ENCODE measurements at places on chromosomes 4 and X.
A peak's percentile ranks its signal among the peaks of the same experiment; 100 is the strongest.

GRCh38 chr4:76610751-76611547 lies 175.9 kb downstream of the SHROOM3 start:
- no peak for DNase-seq

GRCh38 chr4:57580710-57581599 lies 470.8 kb upstream of the IGFBP7 start:
- DNase-seq, result no peak

DNA sequence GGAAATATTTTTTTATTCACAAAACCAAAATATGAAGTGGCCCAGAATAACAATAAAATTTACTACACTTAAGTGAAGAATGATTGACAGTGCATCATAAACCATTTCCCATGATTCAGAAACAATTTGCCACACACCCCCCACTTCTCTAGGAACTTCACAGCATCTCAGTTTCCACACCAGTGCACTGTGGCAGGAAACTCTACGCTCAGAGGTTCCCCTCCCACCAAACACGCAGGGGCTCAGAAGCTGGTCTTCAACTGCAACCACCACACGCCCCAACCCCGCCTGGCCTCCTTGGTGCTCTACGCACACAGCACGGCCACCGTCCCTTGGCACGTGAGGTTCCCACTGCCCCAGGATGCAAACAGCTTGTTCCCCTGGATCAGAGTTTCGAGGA lies 63.7 kb downstream of the ZFYVE28 start:
- DNase-seq, result peak; percentile 59

- no peak for DNase-seq
Observed at GRCh38 chr4:88613417-88613875, 21.2 kb downstream of the HERC3 start.

DNA sequence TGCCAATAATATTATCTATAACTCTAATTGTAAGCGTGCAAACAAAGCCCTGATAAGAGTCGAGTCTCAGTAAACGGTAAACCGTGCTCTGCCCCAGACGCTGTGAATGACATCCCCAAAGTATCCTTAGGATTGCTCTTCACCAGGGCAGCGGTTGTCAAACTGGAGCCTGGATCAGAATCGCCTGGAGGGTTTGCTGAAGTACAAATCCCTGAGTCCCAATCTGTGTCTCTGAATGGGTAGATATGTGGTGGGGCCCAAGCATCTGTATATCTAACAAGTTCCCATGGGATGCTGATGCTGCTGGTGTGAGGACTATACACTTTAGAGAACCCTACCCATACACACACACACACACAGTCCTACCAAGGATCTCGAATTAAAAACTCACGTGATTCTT lies 813 bp upstream of the APBB2 start:
- DNase-seq, result no peak

DNA sequence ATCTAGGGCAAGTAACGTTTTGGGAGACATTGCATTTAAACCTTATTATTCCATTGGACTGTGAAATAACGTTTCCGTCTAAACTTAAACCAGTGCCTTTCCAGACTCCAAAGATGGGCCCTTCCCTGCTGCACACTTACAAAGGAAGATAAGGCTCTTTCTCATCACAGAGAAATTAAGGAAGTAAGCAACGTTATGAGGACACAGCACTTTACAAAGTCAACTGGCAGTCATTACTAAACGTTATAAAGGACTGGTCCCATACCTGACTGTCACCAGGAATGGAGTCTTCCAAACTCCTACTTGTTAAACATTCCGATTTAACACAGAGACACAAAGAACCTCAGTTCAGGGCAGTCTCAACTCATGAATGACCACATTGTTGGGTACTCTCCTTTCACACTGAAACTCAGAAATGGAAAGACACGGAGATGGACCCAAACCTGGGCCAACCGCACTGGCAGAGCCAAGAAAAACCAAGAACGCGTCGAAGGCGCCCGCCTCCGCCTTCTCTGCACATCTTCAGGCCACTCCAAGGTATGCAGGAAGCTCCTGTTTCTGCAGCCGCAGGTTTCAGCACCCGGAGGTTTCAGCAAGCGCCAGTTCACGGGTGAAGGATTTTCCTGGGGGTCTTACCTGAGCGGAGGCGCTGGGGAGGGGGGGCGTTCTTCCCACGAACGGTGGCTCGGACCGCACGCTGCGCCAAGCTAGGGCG lies 670 bp downstream of the PAPSS1 start:
- no peak for DNase-seq

DNA sequence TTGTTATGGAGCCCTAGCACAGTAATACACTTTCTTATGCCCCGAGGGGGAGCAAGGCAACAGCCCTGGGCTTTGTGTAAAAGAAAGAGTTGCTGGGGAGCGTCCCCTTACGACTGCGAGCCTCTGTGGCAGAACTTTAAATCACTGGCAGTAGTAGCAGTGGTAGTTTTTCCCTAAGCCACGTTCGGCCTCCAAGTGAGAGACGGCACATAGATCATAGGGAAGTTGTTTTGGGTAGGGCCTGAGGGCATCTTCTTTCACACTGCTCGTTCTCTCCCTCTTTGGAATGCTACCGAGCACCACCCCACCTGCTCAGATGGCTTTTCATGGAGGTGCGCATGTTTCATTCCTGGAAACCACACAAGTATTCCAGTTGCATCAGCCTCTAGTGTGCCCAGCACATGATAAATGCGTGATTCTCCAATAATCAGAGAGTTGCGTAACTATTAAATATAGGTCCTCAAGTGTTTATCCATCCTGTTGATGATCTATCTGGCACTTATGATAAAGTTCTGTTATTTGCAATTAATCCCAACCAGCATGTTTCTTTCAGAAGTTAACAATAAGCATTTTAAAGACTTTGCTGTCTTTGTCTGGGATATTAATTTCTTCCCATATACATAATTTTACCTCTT lies 7.0 kb upstream of the SYNPO2 start:
- DNase-seq, result no peak

DNA sequence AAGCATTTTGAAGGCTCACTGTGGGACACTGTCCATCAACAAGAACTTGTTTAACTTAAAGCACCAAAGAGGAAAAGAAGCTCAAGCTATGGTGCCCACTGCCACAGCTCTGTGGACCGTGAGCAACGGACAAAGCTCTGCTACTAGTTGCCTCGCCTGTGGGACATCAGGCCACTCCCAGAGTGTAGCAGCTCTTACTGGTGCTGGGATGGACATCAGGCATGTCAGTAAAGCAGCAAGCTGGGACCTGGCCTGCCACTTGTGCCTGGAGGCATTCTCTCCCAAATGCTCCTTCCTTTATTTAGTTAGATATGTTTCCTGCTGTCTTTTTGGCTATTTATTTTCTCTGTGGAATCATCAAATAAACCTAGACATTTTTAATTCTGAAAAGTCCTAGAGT lies 46.7 kb downstream of the TMEM154 start:
- DNase-seq, result no peak

DNA sequence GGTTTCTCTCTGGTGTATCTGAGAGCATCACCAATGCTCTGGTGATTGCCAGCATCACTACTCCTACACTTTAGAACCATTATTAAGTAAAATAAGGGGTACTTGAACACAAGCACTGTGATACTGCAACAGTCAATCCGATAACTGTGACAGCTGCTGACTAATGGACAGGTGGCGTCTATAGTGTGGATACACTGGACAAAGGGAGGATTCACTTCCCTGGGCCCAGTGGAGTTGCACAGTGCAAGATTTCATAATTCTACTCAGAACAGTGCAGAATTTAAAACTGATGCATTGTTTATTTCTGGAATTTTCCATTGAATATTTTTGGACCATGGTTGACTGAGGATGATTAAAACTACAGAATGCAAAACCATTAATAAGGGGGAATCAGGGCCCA lies 97.8 kb downstream of the SHROOM3 start:
- DNase-seq, result no peak

DNA sequence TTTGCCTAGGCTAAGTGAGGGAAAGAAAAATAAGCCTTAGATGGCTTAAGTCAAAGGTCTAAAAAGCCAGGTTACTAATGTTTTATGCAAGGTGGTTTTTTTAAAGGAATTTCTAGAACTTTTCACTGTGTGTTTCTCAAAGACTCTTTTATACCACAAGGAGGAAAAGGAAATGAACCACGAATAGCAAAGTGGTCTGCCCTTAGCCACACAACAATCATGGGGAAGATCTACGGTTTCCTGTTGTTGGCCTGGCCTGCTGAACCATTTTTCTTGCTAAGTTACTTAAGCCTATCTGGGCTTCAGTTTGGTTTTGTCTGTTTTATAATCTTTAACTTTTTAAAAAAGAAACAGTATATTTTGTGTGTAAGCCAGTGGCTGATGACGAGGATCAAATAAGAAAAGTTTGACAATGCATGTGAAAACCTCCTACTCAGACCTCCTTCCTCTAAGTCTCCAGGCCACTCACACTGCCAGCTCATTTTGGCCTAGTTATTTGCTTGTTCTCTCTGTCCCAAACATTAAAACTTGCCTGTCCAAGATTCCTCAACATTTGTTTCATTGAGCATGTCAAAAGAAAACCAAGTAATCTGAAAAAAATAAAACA lies 56.7 kb upstream of the COL25A1 start:
- DNase-seq, result no peak

- DNase-seq, result no peak
Observed at GRCh38 chrX:104288269-104288668, 33.5 kb upstream of the ESX1 start.

DNA sequence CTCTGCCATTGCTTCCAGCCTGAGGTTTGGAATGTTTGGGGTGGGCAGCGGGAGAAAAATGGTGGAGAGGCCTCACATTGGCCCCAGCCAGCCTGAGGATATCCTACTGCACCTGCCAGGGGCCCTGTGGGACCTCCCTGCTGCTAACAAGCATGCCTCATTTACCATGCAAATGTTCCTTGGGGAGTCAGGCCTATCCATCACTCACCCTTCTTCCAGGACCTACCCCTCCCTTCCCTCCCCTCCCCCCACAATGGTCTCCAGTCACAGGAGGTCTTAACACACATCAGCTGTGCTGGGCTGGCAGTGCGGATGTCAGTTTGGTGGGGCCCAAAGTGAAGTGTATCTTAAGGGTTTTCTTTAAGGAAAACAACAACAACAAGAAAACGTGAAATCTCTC lies 139.2 kb downstream of the SHOX start:
- DNase-seq, result no peak

DNA sequence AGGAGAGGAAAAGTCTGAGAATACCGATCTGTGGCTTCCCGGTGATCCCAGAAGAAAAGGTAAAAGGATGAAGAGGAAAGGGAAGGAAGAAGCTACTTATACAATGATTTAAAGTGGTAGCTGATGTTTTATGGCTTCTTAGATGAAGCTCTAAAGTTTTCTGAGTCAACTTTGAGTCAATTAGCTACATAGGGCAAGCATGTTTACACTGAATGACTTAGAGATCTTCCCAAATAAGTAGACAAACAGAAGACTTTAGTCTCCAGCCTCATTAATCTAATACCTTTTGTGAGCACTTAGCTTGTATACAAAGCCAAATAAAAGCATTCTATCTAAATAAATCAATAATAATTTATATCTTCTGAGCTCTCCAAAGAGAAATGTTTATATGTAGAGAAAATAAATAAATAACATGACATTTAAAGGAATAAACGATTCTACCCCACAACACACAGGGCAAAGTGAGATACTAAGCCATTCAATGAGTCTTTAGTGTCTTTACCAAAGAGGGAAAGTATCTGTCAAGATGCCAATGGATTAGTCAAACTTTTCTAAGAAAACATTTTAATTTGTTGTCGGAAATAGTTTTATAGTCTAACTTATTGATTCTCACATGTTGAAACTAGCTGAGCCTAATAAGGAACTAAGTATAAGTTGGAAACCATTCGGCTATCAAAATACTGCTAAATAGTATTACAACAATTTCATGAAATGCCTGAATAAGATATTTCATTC lies 46.0 kb upstream of the TMEM184C start:
- no peak for DNase-seq

DNA sequence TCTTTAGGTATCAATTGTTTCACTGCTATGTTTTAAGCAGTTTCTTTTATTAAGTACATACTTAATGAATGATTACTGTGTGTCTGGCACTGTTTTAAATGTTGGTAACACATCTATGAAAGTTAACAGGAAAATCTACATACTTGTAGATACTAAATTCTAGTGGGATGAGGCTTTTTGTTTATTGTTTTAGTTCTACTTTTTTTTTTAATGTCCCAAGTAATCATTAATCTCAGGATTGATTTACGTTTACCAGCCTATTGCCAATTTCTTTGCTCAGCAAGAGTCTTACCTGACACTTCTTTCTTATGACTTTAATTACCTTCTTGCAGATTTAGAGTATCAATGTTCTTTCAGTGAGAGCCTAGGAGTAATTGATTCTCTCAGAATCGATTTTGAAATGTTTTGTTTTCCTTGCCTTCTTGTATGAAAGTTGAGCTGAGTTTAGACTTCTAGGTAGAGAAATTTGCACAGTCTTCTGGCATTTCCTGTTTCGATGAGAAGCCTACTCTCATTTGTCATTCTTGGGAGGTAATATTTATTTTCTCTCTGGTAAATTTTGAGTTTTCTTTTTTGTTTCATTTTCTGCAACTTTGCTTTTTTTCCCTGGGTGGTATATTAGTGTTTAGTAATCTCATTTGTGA lies 235.2 kb upstream of the ANKRD50 start:
- no peak for DNase-seq
